ENCODE measurements at places on chromosomes 3 and 15.
A peak's percentile ranks its signal among the peaks of the same experiment; 100 is the strongest.

DNA sequence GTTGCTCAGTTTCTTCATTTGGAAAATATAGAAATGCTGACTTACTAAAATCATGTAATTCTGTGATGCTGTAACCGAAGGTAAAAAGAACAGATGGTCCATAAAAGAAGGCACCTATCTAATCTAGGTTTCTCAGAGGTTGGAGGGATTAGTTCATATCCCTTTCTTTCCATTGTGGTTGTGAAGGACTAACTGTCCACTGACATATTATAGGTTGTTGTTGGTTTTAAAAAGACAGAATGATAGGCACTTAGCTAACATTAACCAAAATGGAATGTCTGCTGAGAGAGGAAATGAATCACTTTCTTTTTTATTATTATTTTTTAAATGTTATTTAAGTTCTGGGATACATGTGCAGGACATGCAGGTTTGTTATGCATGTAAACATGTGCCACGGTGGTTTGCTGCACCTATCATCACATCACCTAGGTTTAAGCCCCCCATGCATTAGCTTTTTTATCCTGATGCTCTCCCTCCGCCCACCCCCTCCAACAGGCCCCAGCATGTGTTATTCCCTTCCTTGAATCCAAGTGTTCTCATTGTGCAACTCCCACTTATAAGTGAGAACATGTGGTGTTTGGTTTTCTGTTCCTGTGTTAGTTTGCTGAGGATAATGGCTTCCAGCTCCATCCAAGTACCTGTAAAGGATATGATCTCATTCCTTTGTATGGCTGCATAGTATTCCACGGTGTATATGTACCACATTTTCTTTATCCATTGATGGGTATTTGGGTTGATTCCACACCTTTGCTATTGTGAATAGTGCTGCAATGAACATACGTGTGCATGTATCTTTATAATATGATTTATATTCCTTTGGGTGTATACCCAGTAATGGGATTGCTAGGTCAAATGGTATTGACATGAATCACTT, 45.8 kb downstream of the ALDH1A2 start:
- no peak for DNase-seq

GRCh38 chr3:141063831-141064230, 12.7 kb downstream of the SPSB4 start:
- no peak for DNase-seq

DNA sequence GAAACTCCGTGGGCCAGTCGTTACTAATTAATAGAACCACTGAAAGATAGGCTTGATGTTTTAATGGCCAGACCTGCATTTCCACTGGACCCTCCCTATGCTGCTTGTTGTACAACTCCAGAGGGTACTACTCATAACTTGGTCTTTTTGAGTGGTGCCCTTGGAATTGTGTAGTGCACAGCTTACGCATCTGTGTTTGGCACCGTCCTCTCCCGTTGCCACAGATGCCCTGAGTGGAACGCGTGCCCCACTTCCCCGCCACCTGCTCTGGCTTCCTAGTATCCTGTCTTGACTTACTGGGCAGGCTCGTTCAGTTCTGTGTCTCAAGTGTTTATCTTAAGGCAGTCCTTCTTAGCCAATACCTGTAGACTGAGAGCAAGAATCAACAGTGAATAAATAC, 78.7 kb downstream of the USP13 start:
- no peak for DNase-seq

GRCh38 chr15:66472176-66472999, 25.2 kb downstream of the SNAPC5 start:
- DNase-seq, result peak; percentile 23

DNA sequence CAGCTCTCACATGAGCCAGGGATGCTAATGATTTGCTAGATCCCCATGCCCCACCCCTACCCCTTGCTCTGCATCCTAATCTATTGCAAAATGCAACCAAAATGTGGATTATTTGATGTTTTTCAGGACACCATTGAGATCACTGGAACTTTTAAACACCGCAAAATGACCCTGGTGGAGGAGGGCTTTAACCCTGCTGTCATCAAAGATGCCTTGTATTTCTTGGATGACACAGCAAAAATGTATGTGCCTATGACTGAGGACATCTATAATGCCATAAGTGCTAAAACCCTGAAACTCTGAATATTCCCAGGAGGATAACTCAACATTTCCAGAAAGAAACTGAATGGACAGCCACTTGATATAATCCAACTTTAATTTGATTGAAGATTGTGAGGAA, 29.7 kb downstream of the HDC start:
- no peak for DNase-seq

DNA sequence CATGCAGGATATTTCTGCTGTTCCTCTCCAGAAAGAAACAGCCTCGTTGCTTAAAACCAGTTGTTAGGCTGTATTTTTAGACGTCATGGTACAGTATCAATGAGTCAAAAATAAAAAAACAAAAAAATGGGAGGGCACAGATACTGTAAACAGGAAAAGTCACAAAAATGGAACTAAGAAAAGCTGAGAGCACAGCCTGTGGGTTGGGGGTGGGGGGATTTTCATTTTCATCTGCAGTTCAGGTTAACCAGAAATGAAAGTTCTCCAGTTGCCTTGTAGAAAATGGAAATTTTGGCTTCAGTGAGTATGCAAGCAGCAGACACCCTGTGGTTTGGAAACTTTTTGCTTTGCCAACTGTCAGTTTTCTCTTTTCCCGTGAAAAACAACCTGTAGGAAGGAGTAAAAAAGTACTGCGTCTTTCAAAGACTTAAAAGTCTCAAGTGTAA, 59.0 kb downstream of the FRMD4B start:
- DNase-seq, result peak; percentile 59

GRCh38 chr15:68204776-68205557, at the start of gene CALML4:
Gene CALML4 (minus strand): TSS chr15:68205332. CDS start chr15:68205247, 85 bp downstream.
- no peak for DNase-seq
